D721Med (cell line): ENCODE measurements at places on chromosomes 6 and 20.

GRCh38 chr20:46206992-46207549 lies 89.0 kb downstream of the CD40 start:
- DNase-seq = no peak

GRCh38 chr6:74409447-74409846 lies 713.4 kb downstream of the CD109 start:
- DNase-seq = no peak

DNA sequence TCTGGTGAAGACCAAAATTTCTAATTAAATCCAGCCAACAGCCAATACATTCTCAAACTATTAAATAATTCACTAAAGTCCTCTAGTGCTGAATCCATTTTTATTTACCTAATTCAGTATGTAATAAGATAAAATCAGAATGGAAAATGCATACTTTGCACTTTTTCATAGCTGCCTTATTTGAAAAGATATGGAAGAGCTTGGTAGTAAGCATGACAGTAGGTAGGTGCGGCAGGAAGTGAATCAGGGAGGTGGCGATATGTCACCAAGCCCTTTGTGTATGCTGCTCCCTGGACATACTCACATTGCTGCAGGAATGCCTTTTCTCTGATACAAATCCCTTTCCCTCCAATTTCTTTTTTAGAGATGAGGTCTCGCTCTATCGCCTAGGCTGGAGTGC lies 10.2 kb upstream of the TGM3 start:
- DNase-seq = no peak

DNA sequence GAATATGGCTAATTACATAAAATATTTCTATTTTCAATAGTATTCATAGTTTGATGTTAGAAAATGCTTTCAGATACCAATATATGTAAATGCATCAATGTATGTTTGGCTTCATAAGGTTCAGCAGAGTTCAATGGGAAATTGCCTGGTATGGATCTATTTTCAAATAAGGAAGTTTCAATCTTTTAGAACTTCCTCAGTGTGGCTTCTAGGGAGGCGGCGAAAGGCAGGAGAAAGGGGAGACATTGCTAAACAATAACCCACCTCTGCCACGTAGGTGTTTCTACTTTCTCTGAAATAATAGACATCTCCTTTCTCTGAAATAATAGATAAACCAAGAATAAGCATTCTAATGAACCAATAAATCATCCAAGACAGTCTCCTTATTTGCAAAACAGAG lies 237.7 kb upstream of the RAB32 start:
- DNase-seq = no peak

DNA sequence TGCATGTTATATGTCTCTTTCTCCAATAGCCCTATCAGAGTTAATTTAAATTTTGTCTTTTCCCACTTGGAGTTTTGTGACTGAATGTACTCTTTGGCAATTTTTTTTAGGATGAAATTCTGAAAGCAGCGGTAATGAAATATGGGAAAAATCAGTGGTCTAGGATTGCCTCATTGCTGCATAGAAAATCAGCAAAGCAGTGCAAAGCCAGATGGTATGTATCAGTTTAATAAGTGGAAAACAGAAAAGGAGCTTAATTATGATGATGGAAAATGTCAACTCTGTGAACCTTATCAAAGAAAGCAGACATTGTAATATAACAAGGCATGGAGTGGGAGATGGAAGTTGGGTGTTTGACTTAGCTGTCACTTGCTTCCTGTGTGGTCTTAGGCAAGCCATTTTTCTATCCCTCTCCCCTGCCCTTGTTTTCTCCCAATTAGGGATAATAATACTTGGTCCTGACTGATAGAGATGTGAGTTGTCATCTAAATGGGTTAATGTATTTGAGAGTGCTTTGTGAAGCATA lies 2.7 kb downstream of the CDC5L start:
- DNase-seq = no peak

GRCh38 chr6:96236471-96236870 lies 220.7 kb downstream of the FUT9 start:
- no peak for DNase-seq
